Stimulated activated CD4-positive, alpha-beta T cell treated with anti-CD3 and anti-CD28 coated beads, Interleukin-1b, Interleukin-23, amount 100 ng/mL, for 4 hours (primary cell): ENCODE measurements at places on chromosomes 2 and 18.

GRCh38 chr18:24515721-24516120, 55.3 kb downstream of the HRH4 start:
- no peak for DNase-seq

DNA sequence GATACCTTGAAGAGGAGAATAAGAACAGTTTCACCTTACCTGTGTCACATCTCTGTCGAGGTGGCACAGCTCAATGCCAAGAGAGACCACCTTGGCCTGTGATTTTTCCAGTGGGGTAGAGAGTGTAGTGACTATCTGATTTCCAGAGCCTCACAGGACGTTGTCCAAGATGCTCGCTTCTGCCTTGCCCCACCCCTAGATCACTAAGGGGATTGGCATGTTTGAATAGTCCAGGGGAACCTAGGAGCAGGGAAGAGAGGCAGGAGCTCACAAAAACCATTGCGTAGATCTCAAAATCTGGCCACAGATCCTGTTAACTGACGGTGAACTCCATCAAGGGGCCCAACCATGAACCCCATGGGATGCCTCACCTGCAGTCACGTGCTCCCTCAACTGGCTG, 24.2 kb downstream of the TMEM178A start:
- no peak for DNase-seq

GRCh38 chr2:74887445-74887951, 53.6 kb downstream of the HK2 start:
- no peak for DNase-seq

DNA sequence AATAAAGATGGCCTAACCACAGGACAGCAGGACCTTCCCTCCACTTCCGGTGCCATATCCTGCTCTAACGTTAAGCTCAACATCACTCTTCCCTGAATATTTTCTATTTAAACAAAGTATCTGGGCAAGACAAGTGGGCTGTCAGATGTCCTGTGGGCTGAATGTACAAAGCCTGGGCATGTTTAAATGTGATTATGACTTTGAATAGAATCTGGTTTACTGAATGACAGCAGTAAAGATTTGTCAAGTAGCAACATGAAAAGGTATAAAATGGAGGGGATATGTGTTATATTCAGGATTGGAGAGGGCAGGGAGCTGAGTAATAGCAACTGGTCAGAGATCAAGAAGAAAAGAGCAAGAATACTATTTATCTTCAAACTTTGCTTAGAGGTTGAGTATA, 540.9 kb downstream of the NRXN1 start:
- no peak for DNase-seq

GRCh38 chr2:126963390-126963789, 64.7 kb downstream of the TEX51 start:
- no peak for DNase-seq

DNA sequence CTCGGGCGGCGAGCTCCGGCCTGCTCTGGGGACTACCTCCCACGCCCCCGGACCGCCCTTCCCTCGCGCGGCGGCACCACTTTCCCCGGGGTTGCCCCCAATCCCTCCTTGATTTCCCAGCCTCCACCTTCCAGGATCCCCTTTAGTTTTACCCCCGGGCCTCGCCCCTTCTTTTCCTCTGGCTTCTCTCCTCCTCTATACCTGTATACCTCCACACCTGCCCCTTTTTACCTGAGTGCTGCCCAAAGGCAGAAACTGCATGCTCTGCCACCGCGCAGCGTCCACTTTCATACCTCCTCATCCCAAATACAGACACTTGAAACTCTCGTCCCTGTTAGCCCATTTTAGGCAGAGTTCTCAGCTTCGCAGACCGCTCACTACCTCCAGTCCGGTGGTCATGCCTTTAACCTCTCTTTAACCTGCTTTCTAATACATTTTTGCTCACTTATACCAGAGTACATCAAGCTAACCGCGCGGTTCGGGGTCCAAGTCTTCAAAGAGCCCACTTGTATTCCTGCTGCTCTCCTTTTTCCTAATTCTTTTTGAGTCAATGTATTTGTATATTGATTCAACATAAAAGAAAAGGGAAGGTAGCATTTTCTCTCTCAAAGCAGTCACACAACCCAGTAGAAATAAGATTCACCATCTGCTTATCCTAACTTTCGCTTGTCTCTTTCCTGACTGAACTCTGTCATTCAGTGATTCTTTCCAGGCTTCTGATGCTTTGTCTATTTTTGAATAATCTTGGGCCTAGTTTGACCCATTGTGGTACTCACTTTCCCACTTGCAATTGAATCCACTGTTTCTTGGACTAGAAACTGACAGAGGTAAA, 901 bp downstream of the SPOPL start:
- no peak for DNase-seq

GRCh38 chr2:3643371-3644245, 14.4 kb upstream of the ALLC start:
- no peak for DNase-seq

GRCh38 chr18:24080861-24081260, 58.0 kb upstream of the CABYR start:
- DNase-seq = no peak

DNA sequence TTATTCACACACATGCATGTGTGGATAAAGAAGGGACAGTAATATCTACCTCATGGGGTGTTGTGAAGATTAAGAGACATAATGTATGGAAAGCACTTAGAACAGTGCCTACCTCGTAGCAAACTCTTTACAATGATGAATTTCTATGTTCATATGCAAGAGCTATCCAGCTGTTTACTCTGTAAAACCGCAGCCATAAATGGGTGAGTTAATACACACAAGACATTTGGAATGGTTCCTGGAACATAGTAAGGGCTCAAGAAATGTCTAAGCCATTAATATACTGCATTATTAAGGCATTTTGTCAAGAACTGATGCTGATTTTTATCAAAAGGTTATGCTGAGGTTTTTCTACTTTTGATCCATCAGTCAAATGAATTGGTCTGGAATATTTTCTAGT, 1076.2 kb downstream of the TSN start:
- no peak for DNase-seq

- DNase-seq = no peak
Measured at GRCh38 chr2:128784626-128785306, 466.1 kb upstream of the HS6ST1 start.

DNA sequence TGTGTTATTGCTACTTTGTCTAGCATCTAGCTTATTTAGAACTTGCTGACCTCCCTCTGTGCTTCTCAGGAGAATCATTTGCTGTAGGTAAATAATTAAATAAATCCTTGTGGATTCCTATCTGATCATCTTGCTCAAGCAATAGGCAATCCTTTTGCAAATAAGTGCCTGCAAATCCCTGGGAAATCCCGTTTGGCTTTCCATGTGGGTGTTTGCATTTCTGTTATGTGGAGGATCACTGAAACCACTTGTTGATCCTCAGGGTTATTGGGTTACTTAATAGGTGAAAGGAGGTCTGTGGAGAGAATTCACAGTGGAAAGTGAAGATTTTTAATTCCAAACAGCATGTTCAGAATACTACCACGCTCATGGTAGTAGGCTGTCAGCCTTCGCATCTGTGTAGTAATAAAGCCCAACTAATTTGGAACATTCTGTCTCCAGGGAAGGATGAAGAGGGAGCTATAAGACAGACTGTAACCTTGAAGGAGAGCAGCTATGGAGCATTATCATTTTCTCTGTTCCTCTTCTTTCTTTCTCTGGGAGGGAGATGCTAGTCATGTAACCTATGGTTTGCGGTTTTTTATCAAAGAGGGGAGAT, 72.5 kb downstream of the GULP1 start:
- no peak for DNase-seq

- DNase-seq = no peak
Measured at GRCh38 chr2:109203246-109204011, 74.4 kb downstream of the SH3RF3 start.

DNA sequence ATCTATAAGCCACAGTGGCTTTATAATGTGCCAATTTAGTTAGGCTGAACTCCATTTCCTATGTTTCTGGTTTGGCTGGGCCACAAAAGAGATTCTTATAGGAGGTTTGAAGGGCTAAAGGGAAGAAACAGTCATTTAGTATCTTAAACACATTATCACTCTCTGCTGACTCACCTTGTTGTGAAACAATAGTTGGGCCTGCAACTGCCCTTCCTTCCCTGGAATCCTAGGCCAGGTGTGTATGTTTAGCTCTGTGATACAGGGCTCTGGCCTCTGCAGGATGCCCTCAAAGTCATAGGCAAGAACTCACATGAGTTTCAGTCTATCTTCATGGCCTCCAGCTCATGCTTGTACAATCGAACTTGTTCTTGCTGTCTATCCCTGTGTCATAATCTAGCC, 400.0 kb upstream of the CELF4 start:
- DNase-seq = no peak

DNA sequence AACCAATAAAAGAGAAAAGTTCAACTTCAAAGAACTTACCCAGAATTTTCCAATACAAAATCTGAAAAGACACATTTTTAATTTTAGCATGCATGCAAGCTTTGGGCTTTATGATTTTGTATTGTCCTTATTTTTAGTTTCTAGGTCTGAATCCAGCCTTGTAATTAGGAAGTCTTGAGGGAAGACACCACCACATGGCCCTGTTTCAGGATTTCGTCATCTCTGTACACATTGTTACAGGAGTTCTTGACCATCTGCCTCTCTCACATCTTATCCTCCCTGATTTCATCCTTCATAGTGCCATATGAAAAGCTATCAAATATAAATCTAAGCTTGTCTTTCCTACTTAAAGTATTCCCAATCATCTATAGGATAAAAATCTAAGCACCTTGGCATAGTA, 176.1 kb downstream of the TXNL1 start:
- DNase-seq = no peak

- no peak for DNase-seq
Measured at GRCh38 chr2:57097855-57098254, 914.1 kb downstream of the CCDC85A start.

GRCh38 chr18:79684787-79685186, 5.2 kb downstream of the CTDP1 start:
- DNase-seq = no peak

DNA sequence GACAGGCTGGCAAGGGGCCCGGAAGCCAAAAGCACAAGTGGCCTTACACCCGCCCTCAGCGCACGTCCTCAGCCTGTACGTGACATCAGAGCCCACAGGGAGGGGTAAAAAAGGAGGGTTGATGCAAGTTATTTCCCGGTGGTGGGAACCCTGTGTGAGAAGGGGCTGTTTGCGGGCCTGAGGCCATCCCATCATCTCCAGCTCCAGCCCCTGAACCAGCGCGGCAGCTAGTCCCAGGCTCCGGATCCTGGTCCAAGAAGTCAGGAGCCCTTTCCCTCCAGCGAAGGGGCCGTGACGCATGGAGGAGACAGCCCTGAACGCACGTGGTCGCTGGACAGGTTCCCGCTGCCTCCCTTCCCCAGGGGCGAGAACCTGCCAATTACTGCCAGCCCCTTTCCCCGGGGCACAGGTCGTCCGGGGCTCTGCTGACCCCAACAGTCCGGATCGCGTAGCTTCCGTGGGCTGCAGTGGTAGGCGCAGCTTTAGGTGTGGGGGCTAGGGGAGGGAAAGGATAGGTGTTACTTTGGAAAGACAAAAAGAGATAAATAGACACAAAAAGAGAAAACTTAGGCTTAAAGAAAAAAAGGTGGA, 1.3 kb upstream of the LRP2 start:
- DNase-seq = peak; percentile 25

GRCh38 chr2:169225906-169226305, 136.4 kb downstream of the LRP2 start:
- DNase-seq = no peak
